Activated CD8-positive, alpha-beta memory T cell treated with anti-CD3 and anti-CD28 coated beads for 1 hour (primary cell): ENCODE measurements at places on chromosomes 5 and 9.

GRCh38 chr5:72687288-72687687, 129.2 kb upstream of the TNPO1 start:
- DNase-seq: no peak

GRCh38 chr5:134003064-134003816, 1.5 kb downstream of the VDAC1 start:
- DNase-seq: no peak

GRCh38 chr5:147963436-147963835, 57.1 kb upstream of the C5orf46 start:
- DNase-seq: no peak

DNA sequence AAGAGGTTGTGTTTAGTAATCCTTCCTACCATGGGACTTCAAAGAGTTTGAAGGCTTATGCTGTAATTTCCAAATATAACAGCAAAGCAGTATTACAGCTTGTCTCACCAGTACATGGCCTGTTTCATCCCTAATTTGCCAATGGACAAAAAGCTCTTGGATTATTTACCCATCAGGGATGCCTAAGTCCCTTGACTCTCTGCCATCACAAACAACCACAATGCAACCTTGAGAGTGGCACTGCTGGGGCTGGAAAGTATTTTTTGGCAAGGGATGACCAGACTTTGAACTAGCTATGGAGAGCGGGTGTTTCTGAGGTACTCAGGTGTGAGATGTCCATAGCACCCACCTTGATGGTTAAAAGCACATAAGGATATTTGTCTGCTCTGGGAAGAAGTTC, 9.1 kb downstream of the MAMDC2 start:
- DNase-seq: no peak

- no peak for DNase-seq
Observed at GRCh38 chr9:5851445-5851844, 18.5 kb upstream of the ERMP1 start.

- no peak for DNase-seq
Observed at GRCh38 chr5:171975877-171976667, 30.4 kb downstream of the FBXW11 start.

- no peak for DNase-seq
Observed at GRCh38 chr9:90097237-90097636, 492.4 kb downstream of the GADD45G start.

GRCh38 chr9:95580812-95581761, 64.3 kb upstream of the PTCH1 start:
- no peak for DNase-seq

GRCh38 chr5:6183391-6184390, 194.7 kb downstream of the MED10 start:
- no peak for DNase-seq

DNA sequence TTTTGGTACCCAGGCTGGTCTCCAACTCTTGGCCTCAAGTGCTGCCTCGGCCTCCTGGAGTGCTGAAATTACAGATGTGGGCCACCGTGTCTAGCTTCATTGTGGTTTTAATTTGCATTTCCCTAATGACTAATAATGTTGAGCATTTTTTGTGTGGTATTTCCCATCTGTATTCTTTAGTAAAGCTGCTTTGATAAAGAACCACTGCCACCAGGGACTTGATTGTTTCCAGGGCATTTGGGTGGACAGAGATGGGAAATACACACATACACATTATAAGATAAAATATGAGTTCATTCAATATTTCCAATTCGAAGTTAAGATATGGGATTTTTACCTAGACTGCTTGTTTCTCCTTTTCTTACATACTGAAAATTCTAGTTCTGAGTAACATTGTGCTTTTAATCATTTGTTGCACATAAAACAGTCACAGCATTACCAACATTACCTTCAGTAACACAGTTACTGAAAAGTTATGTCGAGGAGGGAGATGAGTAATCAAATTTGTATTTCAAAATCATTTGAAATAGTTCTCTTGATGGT, 28.9 kb downstream of the HABP4 start:
- DNase-seq: no peak

DNA sequence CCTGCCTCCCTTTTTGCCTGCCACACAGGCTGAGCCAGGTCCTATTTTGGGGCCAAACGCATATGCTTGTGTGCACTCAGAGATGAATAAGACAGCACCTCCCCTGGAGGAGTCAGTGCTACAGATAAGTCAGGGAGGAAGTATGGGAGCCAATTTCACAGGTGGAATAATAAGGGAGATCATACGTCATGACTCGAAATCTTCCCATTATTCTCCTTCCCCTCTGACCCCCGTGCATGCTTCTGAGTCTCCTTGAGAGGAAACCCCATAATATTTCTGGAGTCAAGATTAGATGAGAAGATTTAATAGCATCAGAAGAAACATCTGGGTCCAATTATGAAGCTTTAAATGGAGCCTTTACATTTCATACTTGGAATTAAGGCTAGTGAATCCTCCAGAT, 15.1 kb upstream of the ZCCHC7 start:
- DNase-seq: no peak

DNA sequence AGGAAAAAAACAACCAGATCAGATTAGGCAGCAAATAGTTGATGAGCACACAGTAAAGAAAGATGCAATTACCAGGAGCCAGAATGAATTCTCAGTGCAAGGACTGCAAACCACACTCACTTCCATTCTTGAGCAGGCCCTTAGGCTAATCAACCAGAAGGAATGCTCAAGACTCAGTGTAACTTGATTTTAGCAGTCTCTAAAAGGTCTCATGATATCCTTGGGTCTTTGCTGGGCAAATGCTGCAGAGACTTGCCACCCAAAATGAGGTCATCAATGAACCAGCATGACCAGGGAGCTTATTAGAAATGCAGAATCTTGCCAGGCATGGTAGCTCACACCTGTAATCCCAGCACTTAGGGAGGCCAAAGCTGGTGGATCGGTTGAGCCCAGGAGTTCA, 20.1 kb upstream of the TMEM245 start:
- no peak for DNase-seq

DNA sequence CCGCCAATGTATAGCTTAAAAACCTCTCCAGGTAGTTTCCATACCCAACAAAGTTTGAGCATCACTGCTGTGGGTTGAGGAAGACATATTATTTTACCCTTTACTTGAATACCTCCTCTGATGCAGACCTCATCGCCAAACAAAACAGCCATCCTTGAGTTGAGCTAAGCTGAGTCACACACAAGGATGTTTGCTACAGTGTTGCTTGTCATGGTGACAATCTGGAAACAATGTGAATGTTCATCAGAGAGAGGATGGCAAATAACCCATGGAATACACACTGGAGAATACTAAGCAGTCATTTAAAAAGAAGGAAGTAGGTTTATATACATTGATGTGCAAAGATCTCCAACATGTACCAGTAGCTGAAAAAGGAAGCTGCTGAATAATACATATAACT, 41.1 kb upstream of the TCF7 start:
- DNase-seq: no peak

GRCh38 chr5:115168829-115169486, 750 bp downstream of the TRIM36 start:
- no peak for DNase-seq

GRCh38 chr9:129209109-129209508, 31.0 kb upstream of the IER5L start:
- DNase-seq: no peak

DNA sequence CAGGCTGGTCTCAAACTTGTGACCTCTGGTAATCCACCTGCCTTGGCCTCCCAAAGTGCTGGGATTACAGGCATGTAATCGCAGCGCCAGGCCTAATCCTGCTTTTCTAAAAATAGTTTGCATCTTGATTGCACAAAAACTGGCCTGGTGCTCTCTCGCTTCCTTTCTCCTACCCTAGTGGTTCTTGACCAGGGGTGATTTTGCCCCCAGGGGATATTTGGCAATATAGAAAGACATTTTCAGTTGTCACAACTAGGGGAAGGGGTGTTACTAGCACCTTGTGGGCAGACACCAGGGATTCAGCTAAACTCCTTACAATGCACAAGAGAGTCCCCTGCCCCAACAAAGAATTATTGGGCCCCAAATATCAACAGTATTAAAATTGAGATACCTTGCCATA, 139.8 kb downstream of the DROSHA start:
- DNase-seq: no peak

GRCh38 chr5:82364497-82364896, 86.3 kb upstream of the RPS23 start:
- DNase-seq: no peak

DNA sequence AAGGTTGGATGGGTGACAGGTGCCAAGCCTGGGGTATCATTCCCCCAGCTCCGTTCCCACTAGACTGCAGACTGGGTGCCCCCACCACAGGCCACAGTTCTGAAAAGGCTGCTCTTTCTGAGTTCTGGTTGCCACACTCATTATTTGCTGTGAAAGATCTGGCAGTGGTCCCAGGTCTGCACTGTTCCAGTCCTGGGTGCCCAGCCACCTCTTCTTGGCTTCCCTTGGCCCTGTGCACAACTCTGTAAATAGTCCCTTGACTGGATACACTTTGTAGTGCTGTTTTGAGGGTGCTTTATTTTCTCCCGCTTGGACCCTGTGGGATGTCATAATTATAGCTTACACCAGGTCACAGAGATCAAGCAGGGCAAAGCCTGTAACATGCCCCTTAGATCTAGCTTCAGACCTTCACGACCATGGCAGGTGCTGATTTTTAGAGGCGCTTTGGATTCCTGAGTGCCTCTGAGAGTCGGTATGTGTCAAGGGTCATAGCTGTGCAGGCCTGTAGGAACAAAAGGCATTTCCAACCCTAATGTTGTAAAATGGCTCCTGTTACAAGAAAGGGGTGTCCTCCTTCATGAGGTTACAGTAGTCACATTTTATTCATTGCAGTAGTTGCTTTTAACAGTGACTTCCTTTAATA, 344.9 kb downstream of the ICE1 start:
- no peak for DNase-seq

- no peak for DNase-seq
Observed at GRCh38 chr5:10403829-10404228, 37.9 kb upstream of the ROPN1L start.

- no peak for DNase-seq
Observed at GRCh38 chr9:132059361-132059760, 20.3 kb downstream of the MED27 start.

DNA sequence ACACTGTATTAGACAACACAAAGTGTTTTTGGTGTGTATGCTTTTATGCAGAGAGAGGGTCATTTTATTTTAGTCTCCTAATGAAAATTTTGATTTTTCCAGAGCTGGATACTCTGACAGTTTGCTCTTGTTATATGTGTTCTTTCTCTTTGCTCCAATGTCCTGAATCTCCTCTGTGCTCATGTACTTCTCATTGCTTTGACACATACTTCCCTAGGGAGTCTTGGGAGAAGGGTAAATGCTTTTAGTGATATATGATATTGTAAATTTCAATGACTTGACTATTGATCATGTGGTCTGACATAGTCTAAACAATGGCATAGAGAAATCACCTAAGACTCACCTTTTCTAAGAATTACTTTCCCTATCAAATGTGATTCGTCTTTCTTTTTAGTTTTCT, 972.6 kb upstream of the EDIL3 start:
- DNase-seq: no peak

DNA sequence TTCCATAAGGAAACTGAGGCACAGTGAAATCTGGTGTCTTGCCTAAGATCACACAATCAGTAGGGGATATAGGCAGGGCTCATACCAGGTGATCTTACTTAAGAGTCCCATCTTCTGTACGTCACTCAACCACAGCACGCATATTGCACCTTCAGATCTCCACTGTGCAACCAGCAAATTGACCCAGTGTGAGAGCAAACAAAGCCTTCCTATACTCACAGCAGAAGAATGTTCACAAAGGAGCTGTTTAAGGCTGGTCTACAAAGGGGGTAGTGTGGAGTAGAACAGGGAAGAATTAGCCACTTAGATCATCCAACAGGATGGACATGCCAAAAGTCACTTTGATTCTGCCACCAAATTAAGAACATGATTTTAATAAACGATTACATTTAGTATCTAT, 305.9 kb downstream of the SLIT3 start:
- no peak for DNase-seq

DNA sequence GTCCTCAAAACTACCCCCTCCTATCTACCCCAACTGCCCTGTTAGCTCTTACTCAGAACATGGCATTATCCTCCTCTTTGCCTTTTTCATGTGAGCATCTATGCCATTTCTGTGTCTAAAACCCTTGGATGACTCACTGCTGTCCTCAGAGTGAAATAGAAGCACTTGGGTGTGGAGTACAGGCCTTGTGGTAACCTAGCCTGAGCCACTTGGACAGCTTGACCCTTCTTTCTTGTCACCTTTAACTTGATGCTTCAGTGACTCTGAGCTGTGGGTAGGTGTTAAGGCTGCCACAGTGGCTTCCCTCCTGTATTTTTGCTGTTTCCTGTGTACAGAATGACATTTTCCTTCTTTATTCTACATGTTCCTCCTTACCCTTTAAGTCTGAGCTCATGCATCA, 391.4 kb downstream of the SH3GL2 start:
- no peak for DNase-seq

GRCh38 chr9:122158202-122158601, 1.4 kb downstream of the NDUFA8 start:
- DNase-seq: no peak

DNA sequence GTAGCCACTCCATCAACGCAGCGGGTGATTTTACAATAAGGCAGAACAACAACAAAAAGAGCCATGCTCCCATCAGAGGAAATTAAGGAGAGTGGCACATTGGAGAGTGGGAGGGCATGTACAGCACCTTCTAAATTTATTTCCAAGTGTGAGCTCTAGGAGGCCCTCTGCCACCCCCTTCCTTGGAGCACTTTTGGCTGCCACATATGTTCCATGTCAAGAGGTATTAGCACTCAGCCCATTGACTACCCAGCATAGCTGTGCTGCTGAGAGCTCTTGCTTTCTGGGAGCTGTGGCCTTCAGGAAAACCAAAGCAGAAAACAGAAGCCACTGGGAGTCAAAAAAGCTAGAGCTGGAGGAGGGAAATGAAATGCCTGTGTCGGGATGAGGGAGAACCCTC, 200.2 kb upstream of the PANK3 start:
- DNase-seq: no peak

DNA sequence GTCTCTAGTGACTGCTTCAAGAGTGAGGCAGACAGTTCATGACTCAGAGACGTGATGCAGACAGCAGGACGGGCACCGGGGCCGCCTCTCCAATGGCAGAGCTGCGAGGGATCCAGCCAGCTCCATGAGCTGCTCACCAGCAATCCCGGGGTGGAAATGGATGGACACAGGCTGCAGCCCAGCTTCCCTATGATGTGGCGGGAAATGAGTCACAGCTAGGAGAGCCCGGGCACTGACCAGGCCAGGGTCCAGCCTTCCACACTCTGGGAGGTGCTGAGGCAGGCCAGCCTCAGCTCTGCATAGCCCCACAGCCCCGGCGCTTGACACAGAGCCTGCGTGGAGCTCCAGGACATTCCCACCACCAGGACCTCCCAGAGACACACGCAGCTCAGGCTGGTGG, 244.8 kb upstream of the IRX2 start:
- no peak for DNase-seq

DNA sequence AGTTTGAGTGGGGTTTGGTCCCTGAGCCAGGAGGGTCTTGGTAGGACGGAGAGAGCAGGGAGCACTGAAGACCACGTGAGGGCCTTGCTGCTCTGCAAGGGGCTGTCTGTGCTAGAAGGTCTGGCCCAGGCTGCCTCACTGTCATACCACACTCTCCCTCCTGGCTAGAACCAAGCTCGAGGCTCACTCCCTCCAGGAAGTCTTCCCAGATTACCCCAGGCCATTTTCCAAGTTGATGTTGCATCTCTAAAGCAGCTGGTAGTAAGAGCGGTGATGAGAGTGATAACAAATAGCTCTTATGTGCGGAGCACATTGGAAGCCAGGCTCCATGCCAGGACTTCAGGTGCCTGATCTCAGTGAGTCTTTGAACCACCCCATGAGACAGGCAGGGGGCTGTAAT, 6.6 kb downstream of the MYMK start:
- no peak for DNase-seq

GRCh38 chr9:72557549-72557948, 36.1 kb downstream of the TMC1 start:
- DNase-seq: no peak

GRCh38 chr5:128053291-128053954, 30.1 kb upstream of the SLC12A2 start:
- no peak for DNase-seq
